ENCODE measurements at places on chromosomes 6 and 20.

DNA sequence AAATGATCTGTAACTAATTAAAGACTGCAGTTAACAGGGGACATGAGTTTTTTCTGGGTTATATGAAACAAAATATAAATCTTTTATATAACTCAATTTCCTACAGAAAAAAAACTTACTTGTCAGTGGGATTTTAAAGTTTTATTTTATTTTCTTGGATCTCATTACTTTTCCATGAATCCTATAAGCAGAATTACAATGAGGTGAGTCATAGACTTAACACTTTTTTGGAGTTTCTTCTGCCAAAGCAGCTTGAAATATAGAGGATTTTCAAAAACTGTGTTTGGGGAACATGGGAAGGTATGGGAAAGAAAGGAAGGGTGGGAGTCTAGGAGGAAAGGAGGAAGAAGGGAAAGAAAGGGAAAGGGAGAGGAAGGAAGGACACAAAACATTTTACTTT is 130.7 kb downstream of the AIG1 start:
- no peak for DNase-seq

- DNase-seq, result no peak
Measured at GRCh38 chr20:41872930-41873329, 254.8 kb upstream of the CHD6 start.

- no peak for DNase-seq
Measured at GRCh38 chr20:63826753-63827152, 4.3 kb downstream of the ZBTB46 start.

DNA sequence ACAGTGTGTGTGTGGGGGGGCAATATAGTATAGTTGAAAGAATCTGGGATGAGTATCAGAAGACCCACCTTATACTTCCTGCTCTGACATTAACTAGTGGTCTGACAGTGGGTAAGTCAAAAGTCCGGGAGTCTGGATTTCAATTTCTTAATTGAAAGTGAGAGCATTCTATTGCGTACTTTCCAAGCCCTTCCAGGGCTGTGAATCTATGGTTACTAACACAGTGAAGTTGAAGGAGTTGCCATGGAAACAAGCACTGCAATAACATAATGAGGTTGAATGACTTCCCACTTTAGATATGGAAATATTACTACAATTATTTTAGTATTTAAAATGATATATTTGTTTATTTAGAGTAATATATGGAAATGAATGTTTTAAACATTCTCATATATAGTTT is 80.2 kb downstream of the MLIP start:
- no peak for DNase-seq

DNA sequence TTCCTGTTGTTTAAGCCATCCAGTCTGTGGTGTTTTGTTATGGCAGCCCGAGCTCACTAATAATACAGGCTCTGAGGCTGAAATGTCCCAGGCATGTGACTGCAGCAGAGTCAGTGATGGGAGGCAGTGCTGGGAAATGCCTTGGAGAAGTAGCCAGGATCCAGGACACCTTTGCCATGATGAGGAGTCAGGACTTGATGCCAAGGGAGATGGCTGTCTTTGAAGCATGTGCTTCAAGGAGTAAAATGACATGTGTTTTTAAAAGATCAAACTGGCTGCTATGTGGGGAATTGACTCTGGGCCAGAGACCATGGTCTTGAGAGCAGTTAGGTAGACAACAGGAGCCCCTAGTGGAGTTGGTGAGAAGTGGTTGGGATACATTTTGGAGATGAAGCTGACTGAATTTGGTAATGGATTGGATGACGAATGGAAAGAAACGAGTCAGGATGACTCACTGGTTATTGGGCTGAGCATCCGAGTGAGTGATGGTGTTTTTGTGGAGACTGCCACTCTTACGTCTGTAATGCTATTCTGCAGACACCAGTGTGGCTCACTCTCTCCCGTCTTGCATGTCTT is 322.2 kb downstream of the PLCB1 start:
- peak; percentile 10 for DNase-seq

DNA sequence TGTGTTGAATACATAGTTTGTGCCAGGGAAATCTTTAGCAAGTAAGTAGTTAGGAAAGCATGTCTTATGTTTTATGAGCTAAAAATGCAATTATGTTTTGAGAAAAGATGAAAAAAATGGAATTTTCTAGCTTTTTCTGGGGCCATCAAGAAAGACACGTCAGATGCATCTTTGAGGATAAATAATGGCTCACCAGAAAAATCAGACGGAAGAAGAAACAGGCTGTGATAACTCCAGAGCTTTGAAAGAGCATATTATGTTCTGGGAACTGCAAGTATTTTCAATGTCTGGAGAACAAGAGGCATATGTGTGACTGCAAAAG is 173.7 kb downstream of the CLVS2 start:
- DNase-seq, result no peak

All from GM13976 (cell line).